AG10803 (cell line): ENCODE measurements at places on chromosomes 2 and 18.
A peak's percentile ranks its signal among the peaks of the same experiment; 100 is the strongest.

GRCh38 chr2:113863144-113863543 lies 26.7 kb upstream of the ACTR3 start:
- no peak for DNase-seq

DNA sequence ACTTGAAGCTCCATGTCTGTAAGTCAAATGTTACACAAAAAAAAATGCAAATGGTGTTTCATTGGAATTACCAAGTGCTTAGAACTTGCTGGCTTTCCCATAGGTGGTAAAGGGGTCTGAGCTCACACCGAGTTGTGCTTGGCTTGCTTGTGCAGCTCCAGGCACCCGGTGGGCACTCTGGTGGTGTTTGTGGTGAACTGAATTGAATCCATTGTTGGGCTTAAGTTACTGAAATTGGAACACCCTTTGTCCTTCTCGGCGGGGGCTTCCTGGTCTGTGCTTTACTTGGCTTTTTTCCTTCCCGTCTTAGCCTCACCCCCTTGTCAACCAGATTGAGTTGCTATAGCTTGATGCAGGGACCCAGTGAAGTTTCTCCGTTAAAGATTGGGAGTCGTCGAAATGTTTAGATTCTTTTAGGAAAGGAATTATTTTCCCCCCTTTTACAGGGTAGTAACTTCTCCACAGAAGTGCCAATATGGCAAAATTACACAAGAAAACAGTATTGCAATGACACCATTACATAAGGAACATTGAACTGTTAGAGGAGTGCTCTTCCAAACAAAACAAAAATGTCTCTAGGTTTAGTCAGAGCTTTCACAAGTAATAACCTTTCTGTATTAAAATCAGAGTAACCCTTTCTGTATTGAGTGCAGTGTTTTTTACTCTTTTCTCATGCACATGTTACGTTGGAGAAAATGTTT lies 97.9 kb upstream of the IL1R2 start:
- peak; percentile 38 for DNase-seq

DNA sequence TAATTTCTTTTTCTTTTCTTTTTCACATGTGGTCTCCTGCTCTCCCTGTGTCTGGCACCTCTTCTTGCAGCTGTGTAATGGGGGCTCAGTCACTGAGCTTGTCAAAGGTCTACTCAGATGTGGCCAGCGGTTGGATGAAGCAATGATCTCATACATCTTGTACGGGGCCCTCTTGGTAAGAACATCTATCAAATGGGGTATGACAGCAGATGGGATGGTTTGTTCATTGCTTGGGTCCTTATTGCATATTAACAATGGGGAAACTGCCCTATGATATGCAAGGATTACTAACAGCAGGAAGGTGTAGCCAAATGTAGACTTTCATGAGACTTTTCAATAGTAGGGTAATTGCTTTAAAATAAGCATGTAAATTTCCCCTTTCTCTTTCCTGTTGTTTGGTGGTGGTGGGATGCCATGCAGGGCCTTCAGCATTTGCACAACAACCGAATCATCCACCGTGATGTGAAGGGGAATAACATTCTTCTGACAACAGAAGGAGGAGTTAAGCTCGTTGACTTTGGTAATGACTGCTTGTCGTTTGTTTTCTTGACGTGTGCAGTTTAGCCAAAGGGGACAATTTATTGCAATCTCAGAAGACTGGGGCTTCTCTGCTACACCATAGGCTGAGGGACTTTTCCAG lies 36.5 kb downstream of the MYO3B start:
- DNase-seq: no peak

DNA sequence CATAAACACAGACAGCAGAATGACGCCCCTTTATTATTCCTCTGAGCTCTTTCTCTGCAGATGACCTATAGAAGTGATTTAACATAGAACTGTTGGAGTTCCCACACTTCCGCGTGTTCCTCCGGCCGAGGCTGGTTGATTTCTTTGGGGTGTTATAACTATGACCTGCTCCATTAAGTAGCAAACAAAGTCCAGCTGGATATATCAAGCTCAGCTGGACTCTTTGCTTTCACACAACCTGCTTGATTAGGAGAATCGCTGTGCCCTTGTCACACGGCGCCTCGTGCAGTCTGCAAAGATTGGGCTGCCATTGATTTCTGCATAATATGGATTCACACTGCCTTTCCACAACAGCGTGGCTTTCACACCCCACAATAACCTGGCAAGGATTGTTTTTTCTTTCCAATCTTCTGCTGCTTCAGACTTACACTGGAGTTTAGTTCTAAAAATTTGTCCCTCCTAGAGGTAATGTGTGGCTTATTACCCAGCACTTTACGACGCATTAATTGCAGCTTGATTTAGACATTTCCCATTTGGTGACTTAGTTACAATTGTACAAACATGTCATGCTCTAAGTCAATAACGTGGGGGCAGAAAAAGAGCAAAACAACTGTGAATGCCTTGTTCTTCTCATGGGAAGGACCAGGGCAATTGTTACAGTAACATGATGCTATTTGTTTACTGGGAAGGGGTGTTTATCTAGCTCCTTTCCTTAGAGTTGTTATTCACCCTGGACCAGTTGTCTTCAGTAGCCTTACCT lies 485.7 kb downstream of the TXNL1 start:
- no peak for DNase-seq

DNA sequence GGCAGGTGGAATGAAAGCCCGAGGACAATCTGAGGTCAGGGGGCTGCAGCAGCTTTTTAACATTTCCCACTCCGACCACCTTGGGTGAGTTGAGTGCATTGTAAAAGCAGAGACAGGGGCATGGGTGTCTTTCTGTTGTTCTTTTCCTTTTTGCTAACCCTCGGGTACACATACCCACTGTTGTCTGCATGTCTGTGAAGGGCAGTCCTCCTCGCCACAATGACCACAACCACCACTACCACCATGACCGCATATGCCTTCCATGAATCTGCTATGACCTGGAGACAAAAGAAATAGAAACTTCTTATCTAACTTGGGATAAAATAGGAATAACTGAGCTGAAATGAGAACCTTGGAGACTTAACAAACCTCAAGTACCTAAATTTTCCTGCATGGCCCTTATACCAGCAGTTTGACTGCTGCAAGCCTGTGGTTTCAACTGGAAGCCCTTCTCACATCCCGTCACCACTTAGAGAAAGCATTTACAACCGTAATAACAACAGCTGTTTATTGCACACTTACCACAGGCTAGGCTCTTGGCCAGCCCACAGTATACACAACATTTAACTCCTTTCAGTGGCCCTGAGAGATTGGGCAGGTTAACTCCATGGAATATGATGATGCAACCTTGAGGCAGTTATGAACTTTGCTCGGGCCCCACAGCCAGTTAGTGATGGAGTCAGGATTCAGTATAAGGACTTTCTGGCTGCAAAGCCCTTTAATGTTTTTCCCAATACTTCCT lies 80.3 kb downstream of the GYPC start:
- DNase-seq: peak; percentile 42

DNA sequence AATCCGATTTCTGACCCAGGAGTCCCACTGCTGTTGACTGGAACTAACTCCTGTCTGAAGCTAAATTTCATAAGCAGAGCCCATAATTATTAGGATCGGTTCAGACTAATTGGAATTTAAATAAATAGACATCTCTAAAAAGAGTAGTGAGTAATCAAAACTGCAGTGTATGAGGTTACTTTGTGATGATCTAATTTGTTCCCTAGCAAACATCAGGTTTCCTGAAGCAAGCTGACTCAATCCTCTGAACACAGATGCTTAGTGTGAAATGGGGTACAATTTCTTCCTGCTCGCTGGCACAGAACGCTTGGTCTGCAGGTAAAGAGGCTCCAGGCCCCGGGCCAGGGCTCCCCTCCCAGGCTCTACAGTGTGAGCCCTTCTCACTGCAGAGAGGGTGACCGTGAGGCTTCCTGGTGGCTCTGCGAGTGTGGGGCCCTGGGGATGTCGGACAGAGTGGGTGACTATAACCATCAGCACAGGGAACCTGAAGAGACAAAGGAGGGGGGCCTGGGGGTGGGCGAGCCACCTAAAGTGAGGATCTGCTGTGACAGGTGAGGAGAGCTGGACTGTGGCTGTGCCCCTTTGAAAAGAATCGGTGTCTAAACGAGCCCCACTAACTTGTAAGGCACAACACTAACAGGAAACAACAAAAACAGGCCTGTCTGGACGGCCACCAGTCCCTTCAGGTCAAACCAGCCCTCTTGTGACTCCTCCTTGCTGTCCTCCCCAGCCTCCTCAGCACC lies 20.2 kb downstream of the CHST10 start:
- DNase-seq: no peak

DNA sequence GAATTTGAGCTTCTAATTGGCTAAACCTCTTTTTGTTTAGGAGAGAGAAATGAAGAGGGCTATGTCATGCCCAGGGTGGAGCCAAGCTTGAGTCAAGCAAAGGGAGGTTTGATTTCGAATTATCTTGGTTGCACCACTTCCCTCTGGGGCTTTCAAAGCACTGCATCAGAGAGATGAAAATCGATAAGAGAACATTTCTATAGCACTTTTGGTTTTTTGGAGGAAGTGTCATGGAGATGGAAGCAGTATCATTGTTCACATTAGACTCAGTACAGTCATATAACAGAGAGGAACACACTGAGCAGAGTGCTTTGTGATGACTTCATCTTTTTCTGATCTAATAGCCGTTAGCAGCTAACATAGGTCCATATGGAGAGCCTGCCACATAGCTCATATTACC lies 120.3 kb upstream of the UXS1 start:
- no peak for DNase-seq

GRCh38 chr2:110101901-110102803 lies 13.5 kb downstream of the MALL start:
- peak; percentile 42 for DNase-seq

DNA sequence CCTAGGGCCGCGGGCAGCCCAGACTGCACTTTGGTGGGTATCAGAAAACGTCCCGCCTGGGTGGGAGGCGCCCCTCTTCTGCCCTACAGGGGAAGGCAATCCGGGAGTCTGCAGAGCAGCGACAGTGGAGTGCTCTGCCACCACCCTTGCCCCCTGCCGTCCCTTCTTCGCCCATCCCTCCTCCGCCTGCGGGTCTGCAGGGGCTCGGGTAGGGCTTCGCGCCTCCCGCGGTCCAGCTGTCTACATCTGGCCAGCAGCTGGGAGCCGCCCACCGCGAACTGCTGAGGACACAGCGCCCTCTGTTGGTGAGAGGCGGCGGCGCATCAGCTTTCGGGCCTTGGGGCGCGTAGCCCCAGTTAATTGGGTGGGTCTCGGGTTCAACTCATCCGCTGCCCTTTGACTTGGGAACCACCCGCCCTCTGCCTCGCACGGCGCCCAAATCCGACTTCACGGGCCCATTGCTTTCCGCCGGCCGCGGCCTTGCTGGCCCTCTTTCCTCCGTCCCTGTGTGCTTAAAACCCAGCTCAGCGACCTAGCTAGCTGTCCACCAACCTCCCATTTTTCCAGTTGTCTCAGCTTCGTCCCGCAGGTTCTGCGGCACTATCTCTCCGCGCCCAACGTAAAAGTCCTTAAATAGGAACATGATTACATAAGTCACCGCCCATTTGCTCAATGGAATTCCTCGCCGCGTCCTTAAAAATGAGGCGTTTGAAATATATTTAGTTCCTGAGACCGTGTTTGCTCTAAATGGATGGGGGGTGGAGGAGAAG lies 17.6 kb downstream of the WNT10A start:
- peak; percentile 20 for DNase-seq

DNA sequence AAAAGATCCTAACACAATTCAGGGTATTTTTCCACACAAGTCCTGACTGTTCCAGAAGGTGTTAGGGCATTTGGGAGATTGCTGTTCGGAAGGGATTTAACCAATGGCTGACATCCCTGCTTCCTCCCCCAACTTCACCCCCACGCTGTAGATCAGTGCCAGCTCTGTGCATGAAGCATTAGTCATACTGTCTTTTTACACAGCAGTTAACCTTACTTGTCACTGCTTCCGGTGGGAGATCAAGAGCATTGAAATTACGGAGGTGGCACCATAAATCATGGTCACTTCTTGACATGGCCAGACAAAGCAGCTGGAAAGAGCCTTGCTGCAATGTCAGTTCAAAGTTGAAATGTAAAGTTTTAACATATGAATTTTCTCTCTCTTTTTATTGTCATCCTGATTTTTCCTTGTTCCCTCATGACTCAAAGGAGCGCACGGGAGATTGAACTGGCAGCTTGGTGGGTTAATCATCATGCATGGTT lies 70.2 kb downstream of the HRH4 start:
- DNase-seq: peak; percentile 34

DNA sequence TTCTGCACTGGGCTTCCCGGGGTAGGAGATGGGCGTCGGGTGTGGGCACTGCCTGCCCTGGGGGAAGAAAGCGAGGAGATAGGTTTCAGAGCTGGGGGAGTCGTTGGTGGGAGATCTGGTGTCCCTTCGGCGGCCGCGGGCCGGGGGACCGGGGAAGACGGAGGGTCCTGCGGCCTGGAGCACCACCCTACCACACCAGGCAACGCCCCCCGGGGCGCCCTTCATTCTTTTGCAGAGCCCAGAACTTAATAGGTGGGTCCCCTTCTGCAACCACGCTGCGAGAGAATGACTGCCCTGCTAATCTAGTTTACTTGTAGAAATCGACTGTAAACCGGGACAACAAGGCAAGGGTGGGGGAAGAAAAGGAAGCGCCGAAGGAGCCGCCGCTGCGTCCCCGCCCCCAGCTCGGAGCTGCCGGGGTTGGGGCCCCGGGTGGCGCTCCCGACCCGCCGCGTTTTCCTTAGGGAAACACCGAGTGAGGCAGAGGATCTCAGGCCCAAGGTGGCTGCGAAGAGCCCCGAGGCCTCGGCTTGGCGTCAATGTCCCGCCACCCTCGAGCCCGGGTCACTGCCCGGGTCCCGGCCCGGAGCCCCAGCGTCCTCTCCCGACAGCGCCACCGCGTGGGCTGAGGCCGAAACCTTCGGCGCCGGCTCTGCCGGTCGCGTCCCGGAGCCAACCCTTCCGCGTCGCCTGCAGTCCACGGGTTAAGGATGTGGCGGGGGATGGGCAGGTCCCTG lies 5.4 kb upstream of the SATB2 start:
- peak; percentile 75 for DNase-seq

DNA sequence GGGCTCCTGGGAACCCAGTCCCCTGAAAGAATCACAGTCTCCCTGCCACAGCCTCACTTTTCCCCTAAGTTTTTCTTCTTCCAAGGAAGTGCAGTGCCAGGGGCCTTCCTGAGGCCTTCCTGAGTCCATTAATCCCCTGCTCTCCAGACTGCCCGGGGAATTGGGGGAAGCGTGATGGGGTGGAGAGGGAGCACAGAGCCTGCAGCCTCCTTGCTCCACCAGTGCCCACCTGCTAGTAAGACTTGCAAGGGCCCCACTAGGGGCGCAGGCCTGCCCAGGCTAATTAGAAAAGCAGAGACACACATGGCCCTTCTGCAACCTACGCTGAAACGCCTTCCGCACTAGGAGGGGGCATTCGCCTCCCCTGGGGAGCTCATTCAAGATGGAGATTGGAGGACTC lies 110.6 kb downstream of the MRO start:
- DNase-seq: no peak
